Activated CD4-positive, alpha-beta T cell treated with anti-CD3 and anti-CD28 coated beads for 24 hours (primary cell): ENCODE measurements at places on chromosomes 13 and 19.

DNA sequence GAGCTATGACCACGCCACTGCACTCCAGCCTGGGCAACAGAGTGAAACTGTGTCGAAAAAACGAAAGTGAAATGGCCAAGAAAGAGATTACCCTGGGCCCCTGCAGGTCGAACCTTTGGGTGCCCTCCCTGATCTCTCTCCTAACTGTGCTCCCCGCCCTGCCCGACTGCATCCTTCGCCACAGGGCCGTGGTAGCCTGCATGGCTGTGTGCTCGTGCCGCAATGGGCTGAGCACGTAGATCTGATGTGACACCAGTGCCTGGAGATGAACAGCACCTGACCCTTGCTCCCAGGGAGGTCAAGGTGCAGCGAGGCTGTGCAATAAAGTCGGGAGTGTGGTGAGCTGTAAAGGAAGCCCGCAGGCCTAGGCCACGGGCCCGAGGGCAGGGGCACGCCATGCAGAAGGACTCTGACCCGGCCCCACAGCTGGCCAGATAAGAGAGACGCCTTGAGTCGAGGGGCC is 60.2 kb downstream of the PEX11G start:
- DNase-seq, result no peak

DNA sequence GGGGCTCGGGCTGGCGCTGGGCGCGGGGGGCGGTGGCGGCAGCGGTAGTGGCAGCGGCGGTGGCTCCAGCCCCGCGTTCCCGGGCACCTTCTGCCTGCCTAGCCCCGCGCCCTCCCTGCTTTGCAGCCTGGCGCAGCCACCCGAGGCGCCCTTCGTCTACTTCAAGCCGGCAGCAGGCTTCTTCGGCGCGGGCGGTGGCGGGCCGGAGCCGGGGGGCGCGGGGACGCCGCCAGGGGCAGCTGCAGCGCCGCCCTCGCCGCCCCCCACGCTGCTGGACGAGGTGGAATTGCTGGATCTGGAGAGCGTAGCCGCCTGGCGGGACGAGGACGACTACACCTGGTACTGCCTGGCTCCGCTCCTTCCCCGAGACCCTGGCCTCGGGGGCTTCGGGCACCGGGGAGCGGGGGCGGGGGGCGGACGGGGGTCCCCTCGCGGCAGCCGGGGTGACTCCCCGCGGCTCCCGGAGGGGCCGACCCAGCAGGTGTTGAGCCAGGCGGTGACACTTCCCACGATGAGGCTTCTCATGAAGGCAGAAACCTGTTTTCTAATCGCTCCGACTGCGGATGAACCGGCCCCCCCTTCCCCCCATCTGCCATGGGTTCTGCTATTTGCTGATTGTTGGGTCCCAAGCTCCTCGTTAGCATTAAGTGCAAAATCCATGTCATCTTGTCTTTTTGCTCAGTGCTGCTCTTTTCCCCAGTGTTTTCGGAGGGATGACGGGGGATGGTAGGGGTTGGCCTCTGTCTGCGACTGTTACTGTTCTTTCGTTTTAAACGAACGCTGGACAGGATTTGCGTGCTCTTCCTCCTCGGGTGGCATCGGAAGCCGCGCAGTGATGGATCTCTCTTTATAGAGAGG is 943 bp downstream of the SLAIN1 start:
- peak; percentile 19 for DNase-seq

DNA sequence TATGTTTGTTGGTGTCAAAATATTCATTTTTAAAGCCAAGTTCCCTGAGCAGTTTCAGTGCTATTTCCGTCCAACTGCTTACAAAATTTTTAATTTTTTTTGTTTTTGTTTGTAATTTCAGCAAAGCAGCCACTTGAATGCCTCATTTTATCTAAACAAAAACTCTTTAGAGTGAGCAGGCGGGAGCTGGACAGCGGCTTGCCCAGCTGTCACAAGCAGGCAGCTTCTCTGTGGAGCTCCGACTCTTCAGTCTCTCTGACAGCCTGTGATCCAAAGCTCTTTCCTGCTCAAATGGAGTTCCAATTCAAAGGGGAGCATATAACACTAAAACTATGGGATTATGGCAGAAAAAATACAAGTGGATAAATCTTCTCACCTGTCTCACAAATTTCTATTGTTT is 618.3 kb upstream of the PCDH20 start:
- DNase-seq, result no peak

GRCh38 chr13:63110466-63110865 is 1694.8 kb upstream of the PCDH20 start:
- DNase-seq, result no peak

- DNase-seq, result no peak
Observed at GRCh38 chr19:5262721-5263120, 77.9 kb downstream of the PTPRS start.

- DNase-seq, result no peak
Observed at GRCh38 chr13:107076801-107077200, 508.9 kb upstream of the ARGLU1 start.

DNA sequence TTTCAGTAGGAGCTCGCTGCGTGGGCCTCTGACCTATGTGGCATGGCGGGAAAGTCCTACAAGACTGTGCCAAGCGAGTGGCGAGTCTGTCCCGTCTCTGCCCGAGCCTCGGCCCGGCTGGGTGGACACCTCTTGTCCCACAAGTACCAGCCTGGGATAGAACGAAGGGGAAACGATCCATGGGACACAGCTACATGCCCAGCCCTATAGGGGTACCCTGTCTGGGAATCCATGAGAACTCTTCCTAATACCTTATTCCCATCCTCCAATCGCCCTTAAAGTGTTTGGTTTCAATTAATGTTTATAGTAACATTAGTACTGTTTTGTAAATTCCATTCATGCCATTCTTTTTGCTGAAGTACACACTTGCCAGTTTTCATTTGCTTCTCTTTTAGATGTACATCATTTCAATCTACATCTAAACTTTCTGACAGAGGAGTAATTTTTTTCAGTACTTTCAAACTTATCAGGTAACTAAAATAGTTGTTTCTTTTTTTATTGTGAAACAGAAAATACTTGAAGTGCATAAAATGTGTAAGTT is 667 bp upstream of the ZNF790 start:
- no peak for DNase-seq

GRCh38 chr19:6499052-6499790 is 2.9 kb downstream of the TUBB4A start:
- DNase-seq, result no peak

- no peak for DNase-seq
Observed at GRCh38 chr13:110281736-110282135, 25.2 kb downstream of the COL4A1 start.

DNA sequence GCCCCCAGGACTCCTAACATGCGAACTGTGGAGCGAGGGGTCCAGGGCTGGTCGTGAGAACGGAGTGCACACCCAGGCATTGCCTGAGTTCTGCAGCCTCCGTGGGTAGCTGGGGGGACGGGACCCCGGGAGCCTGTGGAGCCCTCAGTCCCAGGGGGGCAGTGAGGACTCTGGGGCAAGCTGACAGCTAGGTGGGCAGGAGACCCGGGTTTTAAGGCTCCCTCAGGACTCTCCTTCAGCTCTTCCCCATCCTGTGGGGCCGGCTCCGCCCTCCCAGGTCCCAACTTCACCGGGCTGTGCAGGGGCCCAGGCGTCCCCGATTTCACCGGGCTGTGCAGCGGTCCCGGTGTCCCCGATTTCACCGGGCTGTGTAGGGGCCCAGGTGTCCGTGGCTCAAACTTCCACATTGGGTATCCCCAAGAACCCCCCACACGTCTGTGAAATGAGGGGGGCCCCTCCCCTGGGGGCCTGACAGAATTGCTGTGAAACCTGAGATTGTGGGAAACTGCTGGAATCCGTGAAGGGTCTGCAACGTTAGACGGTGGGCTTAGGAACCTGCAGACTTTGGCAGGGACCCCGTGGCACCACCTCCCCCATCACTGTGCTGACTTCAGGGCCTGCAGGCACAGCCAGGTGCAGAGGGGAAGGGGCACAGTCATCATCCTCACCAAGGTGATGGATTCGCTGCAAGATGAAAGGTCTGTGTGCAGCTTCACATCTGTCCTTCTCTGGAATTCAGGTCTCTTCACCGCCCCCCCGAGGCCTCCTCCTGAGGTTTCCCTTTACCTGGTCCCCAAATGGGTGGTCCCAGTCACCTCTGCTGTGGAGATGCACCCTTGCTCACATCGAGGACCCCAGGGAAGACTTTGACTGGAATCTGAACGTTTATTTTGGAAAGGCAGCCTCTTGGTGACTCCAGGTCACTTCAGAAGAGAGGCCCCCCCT is 73.2 kb upstream of the MCF2L start:
- no peak for DNase-seq

- DNase-seq, result no peak
Observed at GRCh38 chr19:11345122-11345803, 805 bp downstream of the TMEM205 start.

GRCh38 chr13:44117351-44117750 is 237.6 kb downstream of the LACC1 start:
- DNase-seq, result no peak

- no peak for DNase-seq
Observed at GRCh38 chr13:103935117-103935516, 868.9 kb upstream of the SLC10A2 start.

- DNase-seq, result no peak
Observed at GRCh38 chr19:17572638-17573037, 17.2 kb downstream of the COLGALT1 start.

- DNase-seq, result no peak
Observed at GRCh38 chr19:8850488-8850887, 18.3 kb downstream of the MBD3L1 start.

- DNase-seq, result no peak
Observed at GRCh38 chr19:13493516-13494310, 12.6 kb downstream of the CACNA1A start.

DNA sequence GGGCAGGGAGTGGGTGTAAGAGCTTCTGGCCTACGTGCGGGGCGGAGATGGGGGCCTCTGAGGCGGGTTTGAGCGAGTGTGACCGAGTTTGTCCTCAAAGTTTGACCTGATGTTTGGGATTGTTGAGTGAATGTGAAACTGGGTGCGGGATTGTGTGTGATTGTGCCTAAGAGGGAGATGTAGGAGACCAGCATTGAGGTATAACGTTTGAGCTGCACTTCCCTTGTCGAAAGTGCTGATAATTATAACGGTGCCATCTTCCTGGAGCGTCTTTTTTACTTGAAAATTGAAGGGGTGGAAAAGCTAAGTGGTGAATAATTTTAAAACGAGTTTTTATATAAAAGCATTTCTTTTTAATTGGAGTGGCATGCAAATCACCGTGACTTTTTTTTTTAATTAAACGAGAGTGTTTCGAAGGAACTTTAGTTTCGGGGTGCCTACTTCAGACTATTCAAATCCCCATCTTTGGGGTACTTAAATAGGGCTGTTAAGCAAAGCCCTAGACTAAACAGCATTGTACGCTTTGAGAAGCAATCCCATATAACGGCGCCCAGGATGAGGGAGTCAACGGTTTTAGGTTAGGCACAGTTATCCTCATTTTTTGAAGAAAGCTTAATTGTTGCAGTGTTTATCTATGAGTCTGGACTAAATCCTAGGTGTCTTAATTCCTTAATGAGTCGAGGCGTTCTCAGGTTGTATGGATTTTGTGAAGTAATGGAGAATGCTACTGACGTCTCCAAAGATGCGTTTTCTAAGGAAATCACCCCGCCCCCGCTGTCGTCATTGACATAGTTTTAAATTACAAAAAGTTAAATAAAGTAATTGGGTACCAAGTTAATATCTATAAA is 594 bp downstream of the ZNF146 start:
- peak; percentile 12 for DNase-seq

DNA sequence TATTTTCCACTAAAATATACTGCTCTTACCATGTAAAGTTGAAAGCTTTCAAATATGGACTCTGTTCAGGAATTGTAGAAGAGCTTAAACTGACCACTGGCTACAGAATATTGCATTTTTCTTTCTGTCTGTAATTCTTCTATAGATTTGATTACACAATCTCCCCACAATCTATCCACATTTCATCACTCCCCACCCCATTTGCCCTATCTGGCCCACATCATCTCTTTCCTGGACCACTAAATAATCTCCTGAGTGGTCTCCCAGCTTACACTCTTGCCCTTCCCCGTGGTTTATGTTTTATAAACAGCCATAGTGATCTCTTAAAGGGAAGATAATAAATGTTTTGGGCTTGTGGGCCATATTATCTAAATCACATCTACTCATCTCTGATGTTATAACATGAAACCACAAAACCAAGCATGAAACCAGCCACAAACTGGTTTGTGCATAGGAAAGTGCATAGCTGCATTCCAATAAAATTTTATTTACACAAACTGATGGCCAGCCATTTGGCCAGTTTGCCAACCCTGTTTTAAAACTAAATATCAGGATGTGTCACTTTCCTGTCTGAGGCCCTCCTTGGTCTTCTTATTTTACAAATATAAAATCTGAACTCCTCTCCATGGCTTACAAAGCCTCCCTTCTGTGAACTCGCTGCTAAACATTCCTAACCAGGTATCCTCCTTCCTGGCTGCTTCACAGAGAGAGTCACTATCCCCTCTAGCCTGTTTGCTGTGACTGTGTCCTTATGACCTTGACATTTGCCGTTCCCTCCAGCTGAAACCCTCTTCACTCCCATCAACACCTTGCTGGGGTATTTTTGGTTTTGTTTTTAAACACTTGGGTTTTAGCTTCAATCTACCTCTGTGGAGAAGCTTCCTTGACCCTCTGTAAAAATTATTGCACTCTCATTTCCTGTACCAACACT is 500.9 kb downstream of the GPC6 start:
- DNase-seq, result no peak

- no peak for DNase-seq
Observed at GRCh38 chr13:36919833-36920615, at the start of gene SMAD9. SMAD9 (minus strand) TSS chr13:36920238; CDS start chr13:36879689, 40,549 bp downstream.

GRCh38 chr13:72763411-72763810 is 18.3 kb downstream of the DIS3 start:
- no peak for DNase-seq

GRCh38 chr13:59121507-59121906 is 1042.2 kb downstream of the DIAPH3 start:
- DNase-seq, result no peak

DNA sequence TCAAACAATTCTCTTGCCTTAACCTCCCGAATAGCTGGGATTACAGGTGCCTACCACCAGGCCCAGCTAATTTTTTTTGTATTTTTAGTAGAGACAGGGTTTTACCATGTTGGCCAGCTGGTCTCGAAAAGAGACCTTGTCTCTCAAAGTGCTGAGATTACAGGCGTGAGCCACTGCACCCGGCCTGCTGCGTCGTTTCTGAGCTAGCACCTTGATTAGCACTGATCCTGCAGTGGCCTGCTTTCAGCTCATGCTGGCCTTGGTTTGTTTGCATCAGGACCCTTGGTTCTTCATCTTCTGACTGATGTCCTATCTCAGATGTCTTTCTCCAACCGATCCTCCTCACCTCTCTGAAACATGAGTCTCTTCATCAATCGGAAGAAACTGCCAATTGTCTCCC is 4.9 kb upstream of the TFDP1 start:
- DNase-seq, result no peak

DNA sequence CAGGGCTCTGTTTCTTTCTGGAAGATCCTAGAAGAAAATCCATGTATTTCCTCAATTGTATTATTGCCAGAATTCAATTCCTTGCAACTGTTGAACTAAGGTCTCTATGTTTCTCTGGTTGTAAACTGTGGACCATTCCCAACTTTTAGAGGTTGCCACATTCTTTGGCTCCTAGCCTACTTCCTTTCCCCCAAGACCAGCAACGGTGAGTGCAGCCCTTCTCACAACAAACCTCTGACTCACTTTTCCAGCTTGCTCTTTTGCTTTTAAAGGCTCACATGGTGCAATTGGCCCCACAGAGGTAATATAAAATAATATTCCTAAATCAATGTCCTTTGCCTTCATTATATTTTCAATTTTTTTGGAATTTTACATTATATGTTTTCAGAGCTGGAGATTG is 371.3 kb downstream of the SLITRK5 start:
- no peak for DNase-seq

- no peak for DNase-seq
Observed at GRCh38 chr13:71517004-71517403, 350.0 kb downstream of the DACH1 start.
